ENCODE measurements at places on chromosomes 6 and 20.

DNA sequence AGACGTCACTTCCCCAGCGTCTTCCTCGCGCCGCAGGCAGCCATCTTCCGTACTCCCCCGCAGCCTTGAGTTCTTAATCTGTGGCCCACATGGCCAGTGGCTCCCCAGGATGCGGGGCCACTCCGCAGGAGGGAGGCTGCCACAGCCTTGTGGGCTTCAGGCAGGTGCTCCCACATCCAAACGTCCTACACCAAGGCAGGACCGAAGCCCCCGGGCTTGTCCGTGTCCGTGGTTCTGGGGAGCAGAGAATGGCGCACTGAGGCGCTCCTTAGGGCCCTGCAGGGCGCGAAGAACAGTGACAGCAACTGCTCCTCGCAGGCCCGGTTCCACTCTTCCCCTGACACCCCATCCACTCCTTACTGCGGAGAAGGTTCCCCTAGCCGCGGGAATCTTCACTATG lies 755.8 kb downstream of the PRIM2 start:
- no peak for DNase-seq

DNA sequence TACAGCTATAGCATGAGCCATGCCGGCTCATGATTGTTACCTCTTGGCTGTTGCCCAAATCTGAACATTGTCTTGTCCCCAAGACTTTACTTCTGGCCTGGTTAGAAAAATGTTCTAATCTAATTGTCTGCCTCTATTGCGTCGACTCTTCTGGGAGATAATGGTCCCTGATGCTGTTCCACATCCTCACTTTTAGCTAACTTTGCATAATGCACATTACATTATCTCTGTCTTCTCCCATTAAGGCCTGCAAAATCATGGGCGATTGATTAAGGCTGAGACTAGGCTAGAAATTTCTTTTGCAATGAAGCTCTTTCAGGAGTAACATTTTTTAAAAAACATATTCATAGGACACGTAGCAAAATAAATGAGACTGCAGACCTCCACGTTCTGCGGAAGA lies 961.0 kb downstream of the KIF16B start:
- no peak for DNase-seq

GRCh38 chr6:113146878-113147277 lies 710.3 kb upstream of the MARCKS start:
- no peak for DNase-seq

GRCh38 chr6:108632441-108632840 lies 71.7 kb downstream of the FOXO3 start:
- DNase-seq: no peak

Data from T follicular helper cell (primary cell).